Thoracic aorta endothelial cell (primary cell): ENCODE measurements at places on chromosomes 4 and X. TPM values are rescaled to one million over a fixed set of nuclear protein-coding genes. Genes with fewer than 3 reads are reported as not detected.

Gene SLC4A4
- 0.13 and 0.29 TPM in 2 replicates for total RNA-seq

Gene SPON2
- total RNA-seq: 0.40 and 0.57 TPM in 2 replicates

Gene CITED1
- total RNA-seq: not detected in 2 replicates

Gene JCHAIN
- not detected in 2 replicates for total RNA-seq

Gene SLC2A9
- total RNA-seq: 0.86 and 1.3 TPM in 2 replicates

Gene GASK1B
- total RNA-seq: 187 and 196 TPM in 2 replicates

Gene REELD1
- total RNA-seq: 0.07 TPM in 1 of 2 replicates, not detected in the other

Gene USP53
- 80.9 and 162 TPM in 2 replicates for total RNA-seq

Gene CT45A10
- not detected in 2 replicates for total RNA-seq

Gene CT55
- not detected in 2 replicates for total RNA-seq

Gene ATP7A
- 18.8 and 20.2 TPM in 2 replicates for total RNA-seq

Gene BTC
- 0.13 and 0.43 TPM in 2 replicates for total RNA-seq

Gene RASL11B
- not detected in 2 replicates for total RNA-seq

Gene LRIT3
- total RNA-seq: 0.07 and 0.13 TPM in 2 replicates

Gene CTAG1A
- total RNA-seq: not detected in 2 replicates

Gene ADD1
- 210 and 212 TPM in 2 replicates for total RNA-seq

Gene EMCN
- 17.3 and 94.7 TPM in 2 replicates for total RNA-seq

Gene TRIM60
- not detected in 2 replicates for total RNA-seq

Gene GPR50
- not detected in 2 replicates for total RNA-seq

Gene BMPR1B
- total RNA-seq: 0.29 and 0.66 TPM in 2 replicates

Gene PASD1
- total RNA-seq: not detected in 2 replicates

Gene RTL5
- 0.14 and 0.40 TPM in 2 replicates for total RNA-seq

Gene NXF2
- not detected in 2 replicates for total RNA-seq

Gene CENPE
- total RNA-seq: 49.7 and 72.2 TPM in 2 replicates
